ENCODE measurements at places on chromosomes 7 and 10. TPM values are rescaled to one million over a fixed set of nuclear protein-coding genes. Genes with fewer than 3 reads are reported as not detected.

The RBP4 gene
- total RNA-seq, result 494 TPM

The CYP26A1 gene
- 0.80 TPM for total RNA-seq

The HPS6 gene
- total RNA-seq, result 24.6 TPM

The GHRHR gene
- total RNA-seq, result not detected

The ZNF511 gene
- 36.9 TPM for total RNA-seq

The PPIA gene
- total RNA-seq, result 2,189 TPM

The TSPAN33 gene
- 10.4 TPM for total RNA-seq

The PTF1A gene
- not detected for total RNA-seq

The NOBOX gene
- not detected for total RNA-seq

The BMPER gene
- 6.3 TPM for total RNA-seq

The CCDC146 gene
- 5.8 TPM for total RNA-seq

The NRAP gene
- not detected for total RNA-seq

The GIMAP4 gene
- total RNA-seq, result 1.8 TPM

The CUZD1 gene
- total RNA-seq, result not detected

The NPFFR1 gene
- total RNA-seq, result not detected

The FAM237B gene
- total RNA-seq, result not detected

The CCDC3 gene
- 13.6 TPM for total RNA-seq

The PRSS2 gene
- 144 TPM for total RNA-seq

The PNLIPRP2 gene
- 21.1 TPM for total RNA-seq

The PLAC9 gene
- total RNA-seq, result 11.4 TPM

The OPN1SW gene
- total RNA-seq, result not detected

The SUN3 gene
- not detected for total RNA-seq

The SFXN4 gene
- total RNA-seq, result 27.2 TPM

The FRMD4A gene
- total RNA-seq, result 6.8 TPM

The DYDC2 gene
- 0.56 TPM for total RNA-seq

The SP4 gene
- total RNA-seq, result 8.0 TPM

The IDI2 gene
- not detected for total RNA-seq

The CH25H gene
- 3.9 TPM for total RNA-seq

The IGF2BP3 gene
- total RNA-seq, result 75.7 TPM

The PSD gene
- total RNA-seq, result 13.1 TPM

The OR13A1 gene
- 0.37 TPM for total RNA-seq

The ASAH2 gene
- 7.9 TPM for total RNA-seq

The LHFPL3 gene
- not detected for total RNA-seq

The HOXA9 gene
- total RNA-seq, result 3.6 TPM

The GPR141 gene
- not detected for total RNA-seq

The IKZF1 gene
- 0.16 TPM for total RNA-seq
